ENCODE measurements at places on chromosomes 11 and 22. TPM values are rescaled to one million over a fixed set of nuclear protein-coding genes. Genes with fewer than 3 reads are reported as not detected.

Gene PRR33
- not detected for total RNA-seq

Gene MYO7A
- 7.5 TPM for total RNA-seq

GRCh38 chr11:17883946-17884345, 128.9 kb downstream of the SERGEF start:
- no peak overlapping the region for H3K4me3 ChIP-seq
- H3K4me1 ChIP-seq: no peaks in the 10 kb centered on the region
- H3K36me3 ChIP-seq: peaks cover 25% of the 10 kb centered on the region
- no peak for DNase-seq
- no peak overlapping the region for H3K27ac ChIP-seq

GRCh38 chr11:57513911-57514537, 1.5 kb downstream of the SLC43A1 start:
- no peak for DNase-seq
- H3K4me1 ChIP-seq: peaks cover 61% of the 10 kb centered on the region
- H3K27me3 ChIP-seq: no peaks in the 10 kb centered on the region
- H3K27ac ChIP-seq: peak overlapping the region; percentile 82
- peaks cover 13% of the 10 kb centered on the region for H3K36me3 ChIP-seq
- peak overlapping the region; percentile 76 for H3K4me3 ChIP-seq

Gene PAMR1
- total RNA-seq: not detected

Gene C11orf87
- not detected for total RNA-seq

DNA sequence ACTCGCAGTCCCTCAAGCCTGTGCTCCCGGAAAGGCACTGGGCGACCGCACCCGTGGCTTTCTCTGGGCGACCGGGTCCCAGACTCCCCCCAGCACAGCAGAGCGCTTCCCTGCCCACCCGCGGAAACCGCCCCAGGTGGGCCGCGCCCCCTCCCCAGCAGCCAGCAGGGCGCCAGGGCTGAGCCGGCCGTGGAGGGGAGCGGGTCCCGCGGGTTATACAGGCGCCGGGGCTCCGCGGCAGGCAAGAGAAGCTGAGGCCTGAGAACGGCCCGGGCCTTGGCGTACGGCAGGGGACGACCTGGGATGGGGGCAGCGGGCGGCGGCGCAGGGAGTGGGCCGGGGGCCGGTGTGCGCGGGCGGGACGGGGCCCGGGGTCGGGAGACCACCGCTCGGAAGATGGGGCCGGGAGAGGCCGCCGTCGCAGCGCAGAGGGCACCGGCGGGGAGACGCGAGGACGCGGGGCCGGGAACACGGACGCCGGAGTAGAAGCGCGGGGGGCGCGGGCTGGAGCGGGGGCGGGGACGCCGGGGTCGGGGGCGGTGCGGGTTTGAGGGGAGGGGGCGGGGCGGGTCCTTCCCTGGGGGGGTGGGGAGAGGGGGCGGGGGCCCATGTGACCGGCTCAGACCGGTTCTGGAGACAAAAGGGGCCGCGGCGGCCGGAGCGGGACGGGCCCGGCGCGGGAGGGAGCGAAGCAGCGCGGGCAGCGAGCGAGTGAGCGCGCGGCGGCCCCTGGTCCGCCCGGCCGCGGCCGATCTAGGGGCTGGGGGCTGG, at the start of gene MDK:
MDK (plus strand) TSS at position 622 of the 771 bp plus-strand sequence. CDS start 389 bp downstream, outside the sequence.
- H3K27ac ChIP-seq: peak within 1 kb of the TSS; percentile 89
- H3K4me1 ChIP-seq: peaks cover 35% of the 10 kb centered on the region
- H3K27me3 ChIP-seq: no peaks in the 10 kb centered on the region

DNA sequence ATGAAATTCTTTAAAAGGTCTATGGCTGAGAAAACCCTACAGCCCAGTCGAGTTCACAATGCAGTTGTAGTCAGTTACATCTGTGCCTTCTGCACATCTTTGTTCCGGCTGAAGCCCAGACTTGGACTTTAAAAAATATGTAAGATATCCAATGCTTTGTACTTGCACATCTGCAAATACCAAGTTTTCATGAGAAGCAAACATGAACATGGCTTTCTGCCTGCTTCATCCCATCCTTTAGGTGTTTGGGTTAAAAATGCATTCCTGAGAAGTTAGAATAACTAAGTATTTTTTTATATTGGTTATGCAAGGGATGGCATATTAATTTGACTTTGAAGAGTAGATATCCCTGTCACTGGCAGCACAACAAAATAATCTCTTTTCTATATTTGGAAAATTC, 528.4 kb downstream of the METTL15 start:
- DNase-seq: no peak
- no peak overlapping the region for H3K4me3 ChIP-seq
- no peak overlapping the region for H3K27ac ChIP-seq
- no peaks in the 10 kb centered on the region for H3K27me3 ChIP-seq
- H3K36me3 ChIP-seq: no peaks in the 10 kb centered on the region

Gene SYT13
- 0.14 TPM for total RNA-seq

- no peak for DNase-seq
- peaks cover 73% of the 10 kb centered on the region for H3K27me3 ChIP-seq
Measured at GRCh38 chr11:31809541-31809856, 1.6 kb downstream of the PAX6 start.

Gene SMTNL1
- total RNA-seq: not detected

Gene IFITM5
- not detected for total RNA-seq

DNA sequence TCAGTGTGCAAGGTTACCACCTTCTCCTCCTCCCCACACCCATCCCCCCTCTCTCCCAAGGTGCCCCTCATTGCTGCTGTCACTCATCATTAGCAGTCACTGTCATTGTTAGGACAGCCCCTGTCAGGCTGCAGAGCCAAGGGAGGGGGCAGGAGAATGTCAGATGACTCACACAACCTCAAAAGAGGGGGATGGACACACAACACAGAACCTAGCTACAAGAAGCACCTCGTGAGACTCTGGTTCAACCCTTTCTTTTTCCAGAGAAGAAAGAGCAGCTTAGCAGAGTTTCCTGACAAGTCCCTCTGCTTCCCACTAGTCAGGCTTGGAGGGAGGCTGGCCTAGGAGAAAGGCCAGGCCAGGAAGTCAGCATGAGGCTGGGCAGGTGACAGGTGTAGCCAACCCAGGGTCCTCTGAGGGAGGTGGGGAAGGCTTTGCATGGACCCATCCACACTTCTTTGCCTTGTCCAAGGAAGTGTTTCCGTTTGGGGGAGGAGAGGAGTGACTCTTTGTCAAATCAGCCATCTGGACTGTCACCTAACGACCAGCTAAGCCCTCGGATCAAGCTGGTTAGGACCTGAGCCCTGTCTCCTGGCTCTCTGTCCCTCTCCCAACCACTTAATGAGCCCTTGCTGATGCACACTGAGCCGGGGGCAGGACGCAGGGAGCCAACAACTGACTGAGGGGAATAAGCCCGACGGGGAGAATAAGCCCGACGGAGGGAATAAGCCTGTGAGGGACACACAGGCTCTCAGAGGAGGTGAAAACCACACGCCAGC, 18.3 kb downstream of the ADORA2A start:
- peak; percentile 27 for DNase-seq
- peaks cover 31% of the 10 kb centered on the region for H3K4me1 ChIP-seq
- H3K4me3 ChIP-seq: no peak overlapping the region
- no peaks in the 10 kb centered on the region for H3K36me3 ChIP-seq
- peaks cover 3% of the 10 kb centered on the region for H3K27me3 ChIP-seq
- H3K27ac ChIP-seq: no peak overlapping the region

Gene HSPA8
- 2,151 TPM for total RNA-seq

DNA sequence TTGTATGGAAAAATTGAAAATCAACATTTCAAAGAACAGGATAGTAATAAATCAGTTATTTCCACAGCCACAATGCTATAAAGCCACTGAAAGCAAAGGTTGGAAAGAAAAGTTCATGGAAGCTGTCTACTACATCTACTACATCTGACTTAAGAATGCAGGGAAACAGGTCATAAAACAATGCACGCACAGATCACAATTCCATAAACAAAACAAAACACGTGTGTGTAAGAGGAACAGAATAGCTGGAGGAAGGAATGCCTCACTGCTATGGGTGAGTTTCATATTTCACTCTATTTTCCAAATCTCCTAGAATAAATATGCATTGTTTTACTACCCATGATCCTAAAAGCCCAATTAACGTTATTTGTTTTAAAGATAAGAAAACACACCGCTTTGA, 66.3 kb downstream of the NCAPD3 start:
- H3K27me3 ChIP-seq: no peaks in the 10 kb centered on the region
- no peaks in the 10 kb centered on the region for H3K4me1 ChIP-seq
- peaks cover 67% of the 10 kb centered on the region for H3K36me3 ChIP-seq
- no peak for DNase-seq
- no peak overlapping the region for H3K4me3 ChIP-seq

GRCh38 chr11:44637487-44637886, 72.0 kb downstream of the CD82 start:
- DNase-seq: no peak
- no peaks in the 10 kb centered on the region for H3K27me3 ChIP-seq
- H3K36me3 ChIP-seq: no peaks in the 10 kb centered on the region
- no peak overlapping the region for H3K27ac ChIP-seq

GRCh38 chr11:67071420-67072284, 15.0 kb downstream of the RHOD start:
- no peaks in the 10 kb centered on the region for H3K36me3 ChIP-seq
- DNase-seq: peak; percentile 53
- H3K27me3 ChIP-seq: peaks cover 3% of the 10 kb centered on the region
- no peak overlapping the region for H3K4me3 ChIP-seq
- peaks cover 13% of the 10 kb centered on the region for H3K4me1 ChIP-seq

- H3K4me3 ChIP-seq: no peak overlapping the region
- no peaks in the 10 kb centered on the region for H3K27me3 ChIP-seq
Measured at GRCh38 chr11:61855939-61856680, 28.0 kb downstream of the FADS2 start.

DNA sequence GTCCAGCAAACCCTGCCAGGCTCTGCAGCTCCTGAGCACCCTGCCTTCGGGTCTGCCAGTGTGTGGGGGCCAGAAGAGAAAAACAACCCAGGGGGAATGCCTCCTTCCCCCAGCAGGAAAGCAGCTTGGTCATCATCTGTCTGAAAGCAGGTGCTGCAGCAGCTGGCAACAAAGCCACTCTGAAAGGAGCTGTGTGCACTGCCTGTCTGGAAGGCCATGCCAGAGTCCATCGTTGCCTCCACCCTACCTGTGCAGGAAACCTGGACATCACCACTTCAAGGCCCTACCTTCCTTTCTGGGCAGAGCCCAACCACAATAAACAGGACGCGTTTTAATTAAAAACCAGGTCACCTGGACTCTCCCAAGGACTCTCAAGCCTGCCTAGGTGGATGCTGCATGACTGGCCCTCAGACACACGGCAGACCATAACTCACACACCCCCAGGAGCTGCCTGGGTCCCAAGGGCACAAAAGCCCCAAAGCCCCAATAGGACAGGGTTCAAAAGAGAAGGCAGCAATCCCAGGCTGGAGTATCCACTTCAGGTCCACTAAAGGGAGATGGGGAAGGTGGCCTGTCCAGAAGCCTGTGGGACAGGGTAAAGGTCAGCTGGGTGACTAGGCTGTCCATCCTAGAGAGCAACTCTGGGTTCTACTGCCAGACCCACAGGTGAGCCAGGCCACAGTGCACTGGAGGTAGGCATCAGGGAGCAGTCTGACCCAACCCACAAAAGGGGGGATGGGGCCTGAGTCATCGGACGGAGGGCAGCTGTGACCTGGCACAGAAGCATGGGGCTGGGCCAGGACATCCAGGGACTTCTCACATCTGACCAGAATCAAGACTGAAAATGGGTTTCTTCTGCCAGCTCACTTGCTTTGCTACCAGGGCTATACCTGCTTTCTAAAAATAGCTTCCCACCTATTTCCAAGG, 6.1 kb downstream of the GNB1L start:
- H3K4me1 ChIP-seq: peaks cover 47% of the 10 kb centered on the region
- H3K27ac ChIP-seq: no peak overlapping the region
- H3K27me3 ChIP-seq: no peaks in the 10 kb centered on the region
- DNase-seq: no peak

- no peaks in the 10 kb centered on the region for H3K27me3 ChIP-seq
- no peaks in the 10 kb centered on the region for H3K4me1 ChIP-seq
- no peak for DNase-seq
- H3K4me3 ChIP-seq: no peak overlapping the region
- no peaks in the 10 kb centered on the region for H3K36me3 ChIP-seq
- no peak overlapping the region for H3K27ac ChIP-seq
Measured at GRCh38 chr11:60018058-60018457, 1.1 kb downstream of the OOSP4B start.

- no peak overlapping the region for H3K4me3 ChIP-seq
- no peak for DNase-seq
- H3K27me3 ChIP-seq: peaks cover 16% of the 10 kb centered on the region
- H3K4me1 ChIP-seq: no peaks in the 10 kb centered on the region
Measured at GRCh38 chr11:13247606-13248296, 29.8 kb upstream of the BMAL1 start.

GRCh38 chr11:33172996-33173395, 11.7 kb upstream of the CSTF3 start:
- DNase-seq: peak; percentile 32
- H3K4me3 ChIP-seq: no peak overlapping the region
- no peaks in the 10 kb centered on the region for H3K27me3 ChIP-seq
- H3K36me3 ChIP-seq: no peaks in the 10 kb centered on the region
- no peak overlapping the region for H3K27ac ChIP-seq

Gene PARVG
- not detected for total RNA-seq

- no peak overlapping the region for H3K4me3 ChIP-seq
- DNase-seq: no peak
- H3K4me1 ChIP-seq: no peaks in the 10 kb centered on the region
- peaks cover 10% of the 10 kb centered on the region for H3K27me3 ChIP-seq
- no peaks in the 10 kb centered on the region for H3K36me3 ChIP-seq
- no peak overlapping the region for H3K27ac ChIP-seq
Measured at GRCh38 chr11:10651656-10652361, 41.7 kb downstream of the IRAG1 start.

GRCh38 chr22:32615874-32616564, 141.4 kb downstream of the FBXO7 start:
- H3K4me3 ChIP-seq: no peak overlapping the region
- H3K36me3 ChIP-seq: no peaks in the 10 kb centered on the region
- peak; percentile 72 for DNase-seq
- no peaks in the 10 kb centered on the region for H3K27me3 ChIP-seq

GRCh38 chr11:34890089-34890488, 26.1 kb downstream of the APIP start:
- H3K36me3 ChIP-seq: no peaks in the 10 kb centered on the region
- no peaks in the 10 kb centered on the region for H3K27me3 ChIP-seq
- no peak overlapping the region for H3K4me3 ChIP-seq
- no peak overlapping the region for H3K27ac ChIP-seq
- H3K4me1 ChIP-seq: peaks cover 22% of the 10 kb centered on the region

DNA sequence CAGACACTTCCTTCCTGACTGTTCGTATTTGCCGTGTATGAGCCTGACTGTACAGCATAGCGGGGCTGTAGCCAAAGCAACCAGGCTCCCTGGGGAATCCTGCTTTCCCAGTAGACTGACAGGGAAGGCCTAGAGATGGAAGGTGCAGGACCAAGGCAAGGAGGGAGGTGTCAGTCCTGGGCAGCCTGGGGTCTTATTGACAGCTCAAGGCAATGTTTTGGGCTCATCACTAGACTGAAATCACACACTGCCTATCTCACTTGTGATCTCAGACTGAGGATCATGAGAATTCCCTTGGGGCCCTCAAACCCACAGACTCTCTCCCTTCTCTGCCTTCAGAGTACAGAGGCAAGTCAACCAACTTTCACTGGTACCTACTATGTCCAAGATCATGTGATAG, 346.8 kb upstream of the NARS2 start:
- H3K4me3 ChIP-seq: no peak overlapping the region
- H3K36me3 ChIP-seq: no peaks in the 10 kb centered on the region
- no peaks in the 10 kb centered on the region for H3K4me1 ChIP-seq
- DNase-seq: no peak

All from HepG2 (cell line).